Caudate nucleus (tissue), 63 donors: ENCODE measurements at places on chromosomes 4 and X.
A peak's percentile ranks its signal among the peaks of the same experiment; 100 is the strongest.

- no peak for DNase-seq
Measured at GRCh38 chr4:75708218-75708691, 16.1 kb upstream of the USO1 start.

DNA sequence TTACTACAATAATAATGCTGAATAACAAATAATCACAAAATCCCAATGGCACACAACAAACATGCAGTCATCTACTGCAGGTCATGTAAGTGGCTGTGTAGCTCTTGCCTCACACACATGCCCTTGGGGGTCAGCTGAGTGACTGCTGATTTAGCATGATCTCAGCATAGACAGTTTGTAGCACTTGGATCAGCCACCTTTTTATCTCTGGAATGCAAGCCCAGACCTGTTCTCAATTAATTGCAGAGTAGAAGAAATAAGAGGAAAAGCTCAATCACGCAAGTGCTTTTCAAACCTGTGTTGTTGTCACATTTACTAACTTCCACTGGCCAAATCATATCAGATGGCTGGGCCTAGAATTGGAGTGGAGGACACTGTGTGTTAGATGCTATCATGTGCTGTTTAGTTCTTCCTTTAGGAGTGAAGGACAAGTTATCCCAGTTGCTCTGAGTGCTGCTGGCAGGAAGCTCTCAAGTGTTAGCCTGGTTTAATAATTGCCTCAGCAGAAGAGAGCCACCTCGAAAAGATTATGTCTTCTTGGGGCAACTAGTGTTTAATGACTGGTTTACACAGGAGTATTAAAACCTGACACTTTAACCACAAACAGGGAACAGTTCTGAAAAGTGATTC is 128.3 kb upstream of the EPHA5 start:
- DNase-seq = no peak

GRCh38 chr4:186932196-186932595 is 208.5 kb upstream of the FAT1 start:
- DNase-seq = no peak

DNA sequence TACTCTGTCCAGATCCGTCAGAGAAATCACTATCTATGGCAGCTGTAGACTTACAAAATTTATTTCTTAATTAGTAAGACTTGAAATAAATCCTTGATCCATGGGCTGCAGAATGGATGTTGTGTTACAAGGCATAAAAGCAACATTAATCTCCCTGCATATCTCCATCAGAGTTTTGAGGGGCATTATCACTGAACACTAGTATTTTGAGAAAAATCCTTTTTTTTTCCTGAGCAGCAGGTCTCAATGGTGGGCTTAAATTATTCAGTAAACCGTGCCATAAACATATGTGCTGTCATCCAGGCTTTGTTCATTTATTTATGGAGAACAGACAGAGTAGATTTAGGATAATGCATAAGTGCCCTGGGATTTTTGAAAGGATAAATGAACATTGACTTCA is 457.9 kb upstream of the CTSO start:
- DNase-seq = no peak

- DNase-seq = no peak
Measured at GRCh38 chr4:139668036-139668435, 2.4 kb downstream of the MGST2 start.

DNA sequence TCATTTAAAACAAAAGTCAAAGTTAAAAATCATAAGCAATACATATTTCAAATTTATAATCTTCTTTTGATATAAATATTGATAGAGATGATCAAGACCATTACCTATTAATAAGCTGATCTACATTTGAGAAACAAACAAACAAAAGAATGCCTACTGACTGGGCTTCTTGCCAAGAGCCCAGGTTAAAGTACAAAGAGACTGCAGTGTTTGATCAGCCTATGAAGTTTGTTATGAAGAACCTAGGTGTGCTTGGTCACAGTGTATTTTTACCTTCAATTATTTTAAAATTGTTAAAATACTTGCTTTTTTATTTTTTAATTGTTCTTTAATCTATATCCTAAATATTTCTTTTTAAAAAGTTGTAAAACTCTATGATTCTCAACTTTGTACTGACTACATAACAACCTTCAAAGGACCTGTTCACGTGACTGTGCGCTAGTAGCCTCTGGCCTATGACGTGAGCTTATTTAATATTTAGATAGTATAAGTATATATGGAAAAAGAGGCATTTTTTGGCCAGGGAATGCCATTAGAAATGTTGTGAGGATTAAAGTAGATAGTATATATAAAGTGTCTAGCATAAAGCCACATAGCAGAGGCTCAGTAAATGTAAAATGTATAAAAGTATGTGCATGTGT is 11.4 kb upstream of the SLC39A8 start:
- DNase-seq = no peak

DNA sequence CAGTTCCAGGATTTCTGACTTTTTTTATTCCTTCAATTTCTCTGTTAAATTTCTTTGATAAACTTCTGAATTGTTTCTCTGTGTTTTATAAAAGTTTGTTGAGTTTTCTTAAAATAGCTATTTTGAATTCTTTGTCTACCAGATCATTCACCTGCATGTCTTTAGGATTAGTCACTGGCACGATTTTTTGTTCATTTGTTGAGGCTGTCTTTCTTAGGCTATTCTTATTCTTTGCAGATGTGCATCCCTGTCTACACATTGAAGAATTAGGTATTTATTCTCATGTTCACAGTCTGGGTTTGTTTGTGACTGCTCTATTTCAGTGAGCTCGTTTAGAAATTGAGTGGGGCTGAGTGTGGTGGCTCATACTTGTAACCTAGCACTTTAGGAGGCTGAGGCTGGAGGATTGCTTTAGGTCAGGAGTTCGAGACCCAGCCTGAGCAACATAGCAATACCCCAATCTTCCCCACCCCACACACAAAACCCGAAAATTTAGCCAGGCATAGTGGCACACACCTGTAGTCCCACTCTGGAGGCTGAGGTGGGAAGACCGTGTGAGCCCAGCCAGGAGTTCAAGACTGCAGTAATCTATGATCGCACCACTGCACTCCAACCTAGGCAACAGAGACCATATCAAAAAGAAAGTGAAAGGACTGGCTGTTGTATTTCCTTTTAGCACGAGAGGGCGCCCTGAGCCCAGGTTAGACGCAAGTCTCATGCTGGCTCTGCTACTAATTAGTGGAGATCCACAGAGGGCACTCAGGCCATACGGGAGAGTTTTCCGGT is 42.0 kb downstream of the F8 start:
- DNase-seq = peak; percentile 64

- DNase-seq = no peak
Measured at GRCh38 chr4:97819294-97819693, 324.0 kb downstream of the STPG2 start.

DNA sequence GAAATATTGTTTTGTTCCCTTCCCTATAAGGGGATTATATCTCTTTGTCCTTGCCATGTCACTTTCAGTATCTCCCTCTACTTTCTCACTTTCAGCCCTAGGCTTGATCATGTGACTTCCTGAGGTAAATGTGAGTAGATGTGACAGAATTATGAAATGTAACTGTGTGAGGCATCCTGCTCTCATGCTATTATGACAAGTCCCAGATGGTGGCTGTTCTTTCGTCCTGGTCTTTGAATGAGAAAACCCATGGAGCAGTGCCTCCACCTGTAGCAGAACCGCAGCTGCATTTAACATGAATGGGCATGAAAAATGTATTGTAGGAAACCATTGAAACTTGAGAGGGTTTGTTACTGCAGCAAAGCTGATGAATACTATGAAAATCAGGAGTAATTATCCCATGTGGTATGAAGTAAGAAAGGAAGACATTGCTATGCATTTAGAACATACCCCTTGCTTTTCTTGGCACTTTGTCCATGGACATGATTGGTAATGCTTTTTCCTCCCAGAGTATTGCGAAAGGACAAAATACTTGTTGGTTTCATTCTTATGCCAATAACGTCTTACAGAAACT is 202.2 kb upstream of the GPRIN3 start:
- no peak for DNase-seq

DNA sequence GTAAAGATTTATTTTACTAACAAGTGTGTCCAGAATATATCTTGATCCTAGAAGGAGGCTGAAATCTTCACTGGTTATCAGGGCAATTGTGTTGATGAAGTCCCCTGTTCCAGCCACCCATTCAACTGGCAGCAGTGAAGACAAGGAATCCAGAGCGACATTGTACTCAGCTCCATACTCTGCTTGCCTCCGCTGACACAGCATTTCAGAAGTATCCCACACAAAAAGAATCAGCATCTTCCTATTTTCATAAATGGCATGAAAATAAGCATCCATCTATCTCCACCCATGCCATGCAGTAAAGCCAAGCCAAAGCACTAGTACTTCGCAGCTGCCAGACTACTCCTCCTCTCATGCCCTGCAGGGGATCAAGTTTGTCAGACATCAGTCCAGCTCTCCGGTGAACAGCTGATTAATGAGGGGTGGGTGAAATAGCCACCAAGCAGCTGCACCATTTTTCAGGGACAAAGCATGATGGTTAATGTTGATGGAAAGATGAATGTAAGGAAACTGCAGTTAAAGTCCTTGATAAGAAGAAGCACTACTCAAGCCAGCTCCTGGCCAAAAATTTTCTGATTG is 54.0 kb downstream of the COL25A1 start:
- no peak for DNase-seq

DNA sequence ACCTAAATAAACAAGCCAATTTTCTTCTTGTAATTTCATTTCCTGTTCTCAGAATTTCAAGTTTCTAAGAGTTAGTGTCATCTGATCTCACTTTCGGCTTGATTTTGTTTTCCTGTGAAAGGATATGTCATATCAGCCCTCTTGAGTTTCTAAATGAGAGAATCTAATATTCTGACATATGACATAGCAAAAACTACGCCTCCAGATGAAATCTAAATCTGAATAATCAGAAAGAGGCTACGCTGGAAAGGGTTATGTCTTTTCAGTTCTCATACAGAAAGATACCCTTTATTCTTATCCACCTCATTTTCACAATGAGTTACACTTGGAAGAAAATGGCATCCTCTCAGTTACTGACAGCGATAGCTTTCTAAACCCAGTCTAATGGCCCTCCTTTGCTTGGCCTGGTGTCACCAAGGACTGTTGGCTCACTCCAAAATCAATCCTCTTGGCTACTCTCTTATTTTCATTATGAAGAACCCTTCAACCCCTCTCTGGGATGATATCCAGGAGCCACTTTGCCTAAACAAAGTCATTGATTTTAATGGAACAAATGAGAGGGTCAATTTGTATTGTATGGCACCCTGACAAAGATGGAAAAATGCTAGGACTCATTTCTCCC is 65.6 kb downstream of the ASB9 start:
- DNase-seq = no peak

- DNase-seq = no peak
Measured at GRCh38 chr4:169314906-169315305, 44.1 kb upstream of the SH3RF1 start.

DNA sequence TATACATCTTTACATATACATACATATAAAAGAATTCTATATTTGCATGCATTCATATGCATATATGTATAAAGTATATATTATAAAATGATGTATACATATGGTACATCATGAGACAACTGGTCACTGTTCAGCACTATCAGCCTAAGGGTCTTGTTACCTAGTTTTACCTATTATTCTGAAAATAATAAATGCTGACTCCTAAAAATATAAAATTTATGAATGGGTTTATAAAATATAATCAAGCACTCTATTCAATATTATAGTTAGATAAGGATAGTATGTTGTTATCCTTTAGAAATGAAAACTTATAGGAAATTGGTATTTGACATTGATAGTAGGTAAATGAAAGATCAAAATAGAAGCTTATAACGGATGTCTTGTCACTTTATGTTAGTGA is 324.2 kb downstream of the GBA3 start:
- DNase-seq = no peak

GRCh38 chr4:130257271-130257670 is 1161.3 kb downstream of the C4orf33 start:
- DNase-seq = no peak

DNA sequence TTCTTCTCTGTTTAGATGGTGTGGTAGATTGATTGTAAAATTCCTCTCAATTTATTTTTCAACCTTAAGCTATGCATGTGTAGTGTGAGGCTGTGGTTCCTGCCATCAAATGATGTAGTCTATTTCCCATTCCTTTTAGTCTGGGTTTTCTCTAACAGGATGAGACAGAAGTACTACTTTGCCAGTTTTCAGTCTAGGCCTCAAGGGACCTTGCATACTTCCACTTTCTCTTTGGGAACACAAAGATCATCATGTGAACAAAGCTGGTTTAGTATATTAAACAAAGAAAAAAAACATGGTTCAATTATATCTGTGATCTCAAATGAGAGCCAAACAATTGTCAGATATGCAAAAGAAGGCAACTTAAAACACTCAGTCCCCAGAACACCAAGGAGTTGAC is 1284.0 kb downstream of the RAPGEF2 start:
- no peak for DNase-seq

- DNase-seq = no peak
Measured at GRCh38 chr4:11232015-11232414, 196.7 kb downstream of the HS3ST1 start.

DNA sequence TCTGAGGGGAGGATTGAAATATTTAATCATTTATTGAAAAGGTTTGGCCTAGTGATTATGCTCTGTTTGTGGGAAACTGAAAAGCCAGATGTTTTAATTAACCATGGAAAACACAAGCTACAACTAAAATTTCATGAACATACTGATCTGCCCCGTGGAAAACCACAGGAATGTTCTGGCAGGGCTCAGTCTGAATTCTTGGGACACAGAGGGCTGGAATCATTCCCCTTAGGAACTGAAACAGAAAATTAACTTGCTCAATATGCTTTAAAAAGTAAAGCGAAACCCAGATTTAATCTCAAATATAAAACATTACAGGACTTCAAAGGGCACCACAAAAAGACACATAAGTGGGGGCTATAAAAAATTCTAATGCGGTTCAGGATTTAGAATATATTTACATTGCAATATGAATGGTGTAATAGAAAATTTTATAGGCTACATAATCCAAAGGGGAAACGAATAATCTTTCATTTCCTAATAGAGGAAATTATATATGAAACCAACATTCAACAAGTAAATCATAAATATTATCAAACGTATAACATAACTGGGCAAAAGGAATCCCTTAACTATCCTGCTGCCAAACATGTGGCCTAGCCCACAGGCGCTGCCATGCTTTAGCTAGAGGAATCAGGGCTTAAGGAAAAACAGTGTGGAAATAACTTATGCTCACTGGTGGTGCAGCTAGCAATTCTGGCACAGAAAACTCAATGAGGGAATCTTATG is 70.9 kb downstream of the APBB2 start:
- DNase-seq = no peak

GRCh38 chr4:94848326-94848725 is 90.6 kb downstream of the BMPR1B start:
- DNase-seq = no peak

GRCh38 chr4:165328101-165328425 is 594 bp downstream of the MSMO1 start:
- no peak for DNase-seq

DNA sequence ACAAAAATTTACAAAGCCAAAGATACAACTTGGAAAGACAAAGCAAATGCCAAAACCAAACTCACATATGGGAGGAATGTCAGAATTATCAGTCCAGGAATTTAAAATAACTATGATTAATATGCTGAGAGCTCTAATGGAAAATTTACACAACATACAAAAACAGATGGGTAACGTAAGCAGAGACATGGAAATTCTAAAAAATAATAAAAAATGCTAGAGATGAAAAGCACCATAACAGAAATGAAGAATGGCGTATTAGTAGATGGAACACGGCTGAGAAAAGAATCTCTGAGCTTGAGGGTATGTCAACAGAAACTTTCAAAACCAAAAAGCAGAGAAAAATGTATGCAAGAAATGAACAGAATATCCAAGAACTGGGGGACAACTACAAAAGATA is 4.1 kb upstream of the MANBA start:
- no peak for DNase-seq
